ENCODE measurements at places on chromosomes 4 and X. TPM values are rescaled to one million over a fixed set of nuclear protein-coding genes. Genes with fewer than 3 reads are reported as not detected.

Gene NOX1
- total RNA-seq: not detected

Gene ZNF718
- total RNA-seq: 6.9 TPM

Gene PAGE1
- not detected for total RNA-seq

Gene TIGD4
- 0.27 TPM for total RNA-seq

Gene RLIM
- 44.9 TPM for total RNA-seq
